Activated CD8-positive, alpha-beta memory T cell treated with anti-CD3 and anti-CD28 coated beads for 24 hours (primary cell): ENCODE measurements at places on chromosomes 13 and 19.

GRCh38 chr19:30864391-30865215 lies 484.6 kb downstream of the TSHZ3 start:
- DNase-seq = no peak

DNA sequence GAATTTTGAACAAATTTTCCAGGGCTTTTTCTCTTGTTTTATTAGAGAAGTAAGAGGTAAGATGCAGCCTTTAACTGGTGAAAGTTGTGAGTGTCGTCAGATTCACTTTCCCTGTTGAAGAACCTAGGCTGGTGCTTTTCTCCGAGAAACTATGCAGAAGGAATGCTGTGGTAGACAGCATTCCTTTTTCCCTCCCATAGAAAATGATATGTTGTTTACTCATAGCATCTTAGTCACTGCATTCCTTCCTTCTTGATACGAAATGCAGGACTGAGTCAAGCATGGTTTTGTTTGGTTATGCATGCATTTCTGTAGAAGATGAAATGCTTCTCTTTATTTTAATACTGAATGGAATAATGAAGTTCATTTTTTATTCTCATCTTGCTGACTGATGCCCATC lies 3.4 kb downstream of the ITGBL1 start:
- DNase-seq = no peak

GRCh38 chr19:3073931-3074595 lies 11.8 kb upstream of the TLE5 start:
- no peak for DNase-seq

DNA sequence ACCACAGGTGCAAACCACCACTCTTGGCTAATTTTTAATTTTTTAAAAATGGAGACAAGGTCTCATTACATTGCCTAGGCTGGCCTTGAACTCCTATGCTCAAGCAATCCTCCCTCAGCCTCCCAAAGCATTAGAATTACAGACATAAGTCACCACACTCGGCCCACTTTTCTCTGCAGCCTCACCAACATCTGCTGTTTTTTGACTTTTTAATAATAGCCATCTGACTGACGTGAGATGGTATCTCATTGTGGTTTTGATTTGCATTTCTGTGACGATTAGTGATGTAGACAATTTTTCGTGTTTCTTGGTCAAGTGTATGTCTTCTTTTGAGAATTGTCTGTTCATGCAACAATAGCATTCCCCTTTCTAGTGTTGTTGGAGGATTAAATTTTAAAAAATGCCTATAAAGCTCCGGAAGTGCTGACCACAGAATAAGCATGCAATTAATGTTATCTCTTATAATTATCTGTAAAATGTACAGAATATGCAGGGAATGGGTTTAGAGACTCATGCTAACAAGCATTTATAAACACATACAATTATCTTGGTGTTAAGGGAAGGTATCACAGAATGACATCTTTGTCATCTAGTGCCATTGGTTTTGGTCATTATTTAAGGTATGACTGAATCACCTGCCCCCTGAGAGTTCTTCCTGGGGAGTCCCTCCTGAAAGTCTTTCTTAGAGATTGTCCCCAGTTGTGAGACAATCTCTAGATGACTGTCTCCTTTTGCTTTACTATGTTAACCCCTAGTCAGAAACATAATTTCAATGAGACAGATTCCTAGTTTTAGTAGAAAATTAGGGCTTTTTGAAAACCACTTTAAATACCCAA lies 118.5 kb upstream of the SERTM1 start:
- DNase-seq = no peak

GRCh38 chr19:52785506-52785905 lies 1.1 kb downstream of the ZNF600 start:
- no peak for DNase-seq

DNA sequence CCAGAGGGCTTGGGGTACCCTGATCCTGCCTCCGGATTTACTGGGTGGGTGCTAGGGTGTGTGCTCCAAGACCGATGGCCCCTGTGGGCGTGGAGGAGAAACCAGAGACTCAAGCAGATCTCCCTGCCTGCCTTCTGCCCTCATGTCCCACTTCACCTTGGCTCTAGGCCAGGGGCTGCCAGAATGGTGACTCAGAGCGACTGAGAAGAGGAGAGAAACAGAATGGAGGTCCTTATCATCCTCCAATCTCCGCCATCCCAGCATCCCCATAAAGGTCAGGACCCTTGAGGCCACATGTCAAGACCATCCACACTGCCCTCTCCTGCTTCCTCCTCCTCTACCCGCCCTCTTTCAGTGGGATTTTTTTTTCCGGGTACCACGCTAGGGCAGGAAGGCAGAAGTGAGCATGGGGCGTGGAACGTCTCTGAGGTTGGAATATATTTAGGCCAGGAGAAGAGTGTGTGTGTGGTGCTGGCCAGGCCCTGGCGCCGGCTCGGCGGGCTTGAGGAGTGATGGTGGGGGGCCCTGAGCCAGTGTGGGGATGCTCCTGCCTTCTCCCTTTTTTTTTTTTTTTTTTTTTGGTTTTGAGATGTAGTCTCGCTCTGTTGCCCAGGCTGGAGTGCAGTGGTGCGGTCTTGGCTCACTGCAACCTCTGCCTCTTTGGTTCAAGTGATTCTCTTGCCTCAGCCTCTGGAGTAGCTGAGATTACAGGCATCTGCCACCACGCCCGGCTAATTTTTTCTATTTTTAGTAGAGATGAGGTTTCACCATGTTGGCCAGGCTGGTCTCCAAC lies 22.3 kb downstream of the IER2 start:
- DNase-seq = peak; percentile 92

DNA sequence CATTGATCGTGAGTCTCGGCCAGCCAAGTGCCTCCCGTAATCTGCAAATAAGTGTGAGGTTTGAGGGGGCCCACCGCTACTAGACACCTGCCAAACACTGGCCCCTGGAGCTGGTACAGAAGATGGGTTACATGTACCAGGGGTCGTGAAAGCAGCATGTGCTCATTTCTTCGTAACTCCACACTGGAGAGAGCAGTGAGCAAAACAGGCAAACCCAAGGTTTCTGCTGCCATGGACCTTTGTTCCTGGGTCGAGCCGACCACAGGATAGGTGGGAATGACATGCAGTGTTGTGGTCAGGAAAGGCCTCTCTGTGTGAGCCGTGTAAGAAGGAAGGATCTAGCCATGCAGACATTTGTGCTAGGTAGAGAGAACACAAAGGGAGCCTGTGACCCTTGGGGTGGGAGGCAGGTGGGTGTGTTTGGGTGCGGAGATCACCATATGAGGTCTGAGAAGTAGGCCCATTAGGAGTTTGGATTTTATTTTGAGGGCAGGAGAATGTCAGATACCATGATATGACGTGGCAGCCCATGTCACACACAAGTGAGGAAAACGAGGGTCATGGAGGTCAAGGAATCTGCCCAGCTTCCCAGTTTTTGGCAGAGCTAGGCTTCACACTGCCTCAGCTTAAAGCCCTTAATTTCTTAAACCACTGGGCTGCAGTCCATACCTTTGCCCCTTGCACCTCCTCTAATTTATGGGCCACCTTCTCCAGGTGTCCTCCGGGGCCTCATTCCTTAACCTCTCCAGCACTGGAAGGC lies 919 bp downstream of the GTF3A start:
- peak; percentile 80 for DNase-seq

- DNase-seq = no peak
These were observed 3.6 kb downstream of the ANO8 start for GRCh38 chr19:17331045-17331558.

DNA sequence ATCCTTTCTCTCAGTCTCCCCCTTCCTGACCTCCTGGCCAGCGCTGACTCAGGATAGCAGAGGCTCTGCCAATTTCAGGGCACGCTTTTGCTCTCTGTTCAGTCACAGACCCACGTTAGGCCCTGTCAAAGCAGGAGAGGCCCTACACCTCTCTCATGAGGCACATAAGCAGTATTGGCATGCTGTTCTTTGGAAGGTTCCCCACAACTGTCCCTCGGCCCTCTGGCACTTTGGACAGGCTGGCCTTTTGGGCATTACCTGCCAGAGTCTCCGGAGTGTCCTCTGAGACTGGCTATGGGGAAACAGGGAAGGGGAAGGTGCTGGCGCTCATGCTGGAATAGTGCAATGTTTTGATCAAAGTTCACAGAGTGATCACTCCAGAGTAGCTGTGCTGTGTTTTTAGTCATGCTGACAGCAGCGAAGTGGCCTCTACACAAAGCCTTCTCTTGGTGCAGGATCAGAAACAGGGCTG lies 23.7 kb upstream of the UBE2L5 start:
- no peak for DNase-seq
